ENCODE measurements at places on chromosomes 3 and 15.

DNA sequence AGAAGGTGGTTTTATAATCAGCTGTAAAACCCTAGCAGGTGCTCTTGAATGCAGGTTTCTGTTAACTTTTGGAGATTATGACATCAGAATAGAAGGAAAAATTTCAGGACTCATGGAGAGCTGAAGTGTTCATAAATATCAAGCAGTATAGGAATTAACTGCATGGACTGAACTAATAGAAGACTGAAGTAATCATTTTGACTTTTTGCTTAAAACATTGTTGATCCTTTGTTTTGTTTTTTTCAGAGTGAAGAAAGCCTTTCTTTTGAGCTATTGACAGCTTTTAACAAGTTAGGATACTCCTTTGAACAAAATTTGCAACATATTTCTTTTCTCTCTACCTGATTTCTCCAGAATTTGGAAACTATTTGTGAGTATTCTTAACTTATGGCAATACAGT is 70.6 kb upstream of the DAZL start:
- no peak for DNase-seq

- DNase-seq, result no peak
Observed at GRCh38 chr3:128270559-128271492, 117.5 kb downstream of the EEFSEC start.

DNA sequence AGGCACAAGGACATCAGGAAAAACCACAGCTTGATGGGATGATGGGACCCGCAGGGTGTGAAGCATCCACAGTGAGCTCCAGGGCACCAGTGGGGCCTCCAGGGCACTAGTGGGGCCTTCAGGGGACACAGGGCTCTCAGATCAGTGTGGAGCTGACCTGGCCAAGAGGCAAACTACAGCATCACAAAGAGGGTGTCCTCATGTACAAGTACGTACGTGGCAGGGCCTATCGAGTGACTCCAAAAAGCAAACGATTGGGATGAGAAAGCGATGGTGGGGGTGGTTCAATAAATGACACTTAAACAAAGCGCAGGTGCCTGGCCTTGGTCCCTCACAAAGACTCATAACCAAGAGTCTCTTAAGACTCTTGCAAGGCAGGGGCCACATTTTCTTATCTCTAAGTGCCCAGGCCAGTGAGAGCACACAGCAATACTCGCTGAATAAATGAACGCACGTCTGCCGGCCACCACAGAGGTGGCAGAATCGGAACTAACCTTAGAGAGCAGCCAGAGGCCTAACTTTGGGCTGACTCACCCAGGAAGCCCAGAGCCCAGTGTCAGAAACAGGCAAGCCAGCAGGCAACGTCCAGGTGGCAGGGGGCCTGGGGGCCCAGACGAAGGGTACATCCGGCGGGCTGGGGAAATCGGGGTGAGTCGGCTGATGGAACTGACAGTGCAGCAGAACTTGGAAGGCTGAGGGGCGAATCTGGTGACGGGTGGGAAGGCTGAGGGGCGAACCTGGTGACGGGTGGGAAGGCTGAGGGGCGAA is 8.7 kb downstream of the PCSK6 start:
- no peak for DNase-seq

DNA sequence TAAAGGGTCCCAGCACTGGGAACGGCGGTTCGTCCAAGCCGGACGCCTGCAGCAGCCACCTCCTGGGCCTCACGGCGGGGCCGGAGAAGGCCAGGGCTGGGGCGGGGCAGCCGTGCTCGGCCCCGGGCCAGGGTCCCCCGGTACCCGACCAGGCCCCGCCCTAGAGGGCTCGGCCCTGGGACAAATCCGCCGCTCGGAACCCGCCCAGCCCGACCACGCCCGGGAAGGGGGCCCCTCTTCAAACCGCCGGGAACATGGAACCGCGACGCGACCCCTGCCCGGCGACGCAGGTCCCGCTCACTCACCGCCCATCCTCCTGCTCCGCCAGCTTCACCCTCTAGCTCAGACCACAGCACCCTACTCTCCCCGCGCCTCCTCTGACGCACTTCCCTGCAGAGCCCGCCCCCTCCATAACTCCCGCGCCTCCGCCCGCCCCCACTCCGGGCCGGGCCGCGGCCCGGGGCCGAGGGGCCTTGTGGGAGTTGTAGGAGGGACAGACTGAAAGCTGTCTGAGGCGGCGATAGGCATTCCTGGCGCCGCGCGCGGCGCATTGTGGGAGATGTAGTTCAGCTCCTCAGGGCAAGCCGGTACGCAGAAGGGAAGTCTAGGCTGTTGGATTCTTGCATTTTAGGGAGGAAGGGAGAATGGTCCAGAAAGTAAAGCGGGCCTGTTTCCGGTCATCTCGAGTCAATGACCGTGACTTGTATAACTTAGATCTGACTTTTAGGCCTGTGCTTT is at the start of gene CLDND1:
CLDND1 (minus strand) TSS at position 359 of the 738 bp plus-strand sequence. CDS start 1,478 bp downstream, outside the sequence.
- peak; percentile 96 for DNase-seq

GRCh38 chr3:151838574-151839312 is 24.8 kb downstream of the AADAC start:
- no peak for DNase-seq

DNA sequence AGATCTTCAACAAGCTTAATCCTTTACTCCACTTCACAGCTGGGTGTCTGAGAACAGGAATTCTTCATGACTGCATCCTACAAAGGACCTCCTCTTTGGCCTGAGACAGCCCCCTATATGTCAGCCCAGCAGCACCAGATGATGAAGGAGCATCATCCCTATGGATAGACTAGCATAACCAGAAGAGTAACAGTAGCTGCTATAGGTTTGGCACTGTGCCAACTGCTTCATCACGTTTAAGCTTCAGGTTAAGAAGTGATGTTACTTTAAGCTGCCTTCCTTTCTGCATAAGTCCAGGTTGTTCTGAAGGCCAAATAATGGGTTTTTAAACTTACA is 50.6 kb downstream of the CMSS1 start:
- no peak for DNase-seq

- DNase-seq, result no peak
Observed at GRCh38 chr3:42769477-42770131, 3.4 kb downstream of the CCDC13 start.

DNA sequence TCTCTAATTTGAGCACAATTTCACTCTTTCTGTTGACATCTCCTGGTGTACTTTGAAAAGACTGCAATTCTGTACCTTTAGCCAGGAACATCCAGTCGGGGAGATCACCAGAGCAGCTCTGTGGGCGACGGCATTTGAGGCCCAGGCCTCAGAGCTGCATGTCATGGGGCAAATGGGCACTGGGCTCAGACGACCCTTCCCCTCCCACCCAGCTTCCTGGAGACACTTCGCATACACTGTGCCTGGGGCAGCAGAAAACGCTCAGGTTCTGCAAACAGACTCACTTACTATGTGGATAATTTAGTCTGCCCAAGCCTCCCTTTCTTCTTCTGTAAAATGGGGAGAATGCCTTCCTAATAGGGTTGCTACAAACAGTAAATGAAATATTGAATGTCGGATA is 96.9 kb downstream of the HMG20A start:
- no peak for DNase-seq

- no peak for DNase-seq
Observed at GRCh38 chr3:13849018-13849417, 30.9 kb downstream of the WNT7A start.

DNA sequence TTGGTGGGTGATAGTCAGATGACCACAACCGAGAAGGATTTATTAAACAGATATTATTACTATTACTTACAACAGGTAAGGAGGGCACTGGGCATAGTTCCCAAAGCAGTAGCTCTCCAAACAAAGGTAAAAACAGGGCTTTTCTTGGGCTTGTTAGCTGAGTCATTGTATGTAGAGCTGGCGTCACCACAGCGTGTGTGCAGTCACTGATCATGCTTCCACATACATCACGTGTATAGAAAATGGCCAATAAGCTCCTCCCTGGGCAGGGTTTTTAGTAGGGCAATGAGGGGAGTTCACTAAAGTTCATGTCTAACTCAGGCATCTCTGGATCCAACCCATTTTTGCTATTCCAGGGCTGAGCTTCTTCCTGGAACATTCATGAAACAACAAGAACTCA is 5.8 kb upstream of the SAMMSON start:
- DNase-seq, result no peak

GRCh38 chr3:156732261-156732660 is 57.9 kb downstream of the TIPARP start:
- DNase-seq, result no peak

- no peak for DNase-seq
Observed at GRCh38 chr3:69178838-69179739, 56.7 kb upstream of the LMOD3 start.

DNA sequence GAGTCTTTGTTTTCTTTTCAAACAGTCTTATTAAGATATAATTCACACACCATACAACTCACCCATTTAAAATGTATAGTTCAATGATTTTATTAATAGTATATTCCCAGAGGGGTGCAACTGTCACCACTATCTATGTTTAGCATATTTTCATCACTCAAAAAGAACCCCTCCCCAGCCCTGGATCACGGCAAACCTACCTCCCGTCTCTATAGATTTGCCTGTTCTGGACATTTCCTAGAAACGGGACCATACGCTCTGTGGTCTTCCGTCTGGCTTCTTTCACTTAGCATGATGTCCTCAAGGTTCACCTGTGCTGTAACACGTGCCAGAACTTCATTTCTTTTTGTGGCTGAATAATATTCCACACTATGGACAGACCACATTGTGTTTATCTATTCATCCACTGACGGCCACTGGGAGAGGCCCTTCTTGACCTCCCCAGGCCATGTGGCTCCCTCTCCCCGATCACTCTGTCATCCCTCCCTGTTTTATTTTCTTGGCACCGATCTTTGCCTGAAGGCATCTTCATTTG is 56.4 kb downstream of the IQSEC1 start:
- no peak for DNase-seq

DNA sequence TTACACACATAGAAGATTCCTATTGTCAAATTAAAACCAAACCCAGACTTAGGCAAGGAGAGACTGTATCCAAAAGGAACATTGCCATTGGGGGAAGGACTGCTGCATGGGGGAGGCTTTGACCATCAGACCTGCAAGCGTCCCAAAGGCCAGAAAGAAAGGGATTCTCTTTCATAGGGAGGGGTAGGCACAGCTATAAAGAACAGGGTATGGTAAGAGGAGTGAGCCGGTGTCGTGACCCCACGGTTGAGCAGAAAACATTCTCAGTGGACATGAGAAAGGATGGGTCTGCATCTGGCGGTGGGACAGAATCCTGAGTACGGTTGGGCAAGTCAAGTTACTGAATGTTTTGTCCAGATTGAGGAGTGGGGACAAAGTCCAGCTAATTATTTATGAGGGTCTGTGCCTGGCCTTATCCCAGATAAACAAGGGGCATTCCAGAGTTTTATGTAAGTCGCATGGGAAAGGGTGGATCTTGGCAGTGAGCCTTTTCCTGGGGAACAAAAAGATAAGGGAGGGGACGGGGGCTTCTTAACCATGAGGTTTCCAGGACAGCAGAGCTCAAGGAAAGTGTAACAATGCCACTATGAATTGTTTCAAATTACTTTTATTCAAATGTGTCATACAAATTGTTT is 357.8 kb downstream of the OCA2 start:
- DNase-seq, result no peak

- DNase-seq, result no peak
Observed at GRCh38 chr15:72047020-72047419, 70.9 kb downstream of the MYO9A start.

GRCh38 chr15:99703603-99704443 is 29.4 kb downstream of the LYSMD4 start:
- no peak for DNase-seq

DNA sequence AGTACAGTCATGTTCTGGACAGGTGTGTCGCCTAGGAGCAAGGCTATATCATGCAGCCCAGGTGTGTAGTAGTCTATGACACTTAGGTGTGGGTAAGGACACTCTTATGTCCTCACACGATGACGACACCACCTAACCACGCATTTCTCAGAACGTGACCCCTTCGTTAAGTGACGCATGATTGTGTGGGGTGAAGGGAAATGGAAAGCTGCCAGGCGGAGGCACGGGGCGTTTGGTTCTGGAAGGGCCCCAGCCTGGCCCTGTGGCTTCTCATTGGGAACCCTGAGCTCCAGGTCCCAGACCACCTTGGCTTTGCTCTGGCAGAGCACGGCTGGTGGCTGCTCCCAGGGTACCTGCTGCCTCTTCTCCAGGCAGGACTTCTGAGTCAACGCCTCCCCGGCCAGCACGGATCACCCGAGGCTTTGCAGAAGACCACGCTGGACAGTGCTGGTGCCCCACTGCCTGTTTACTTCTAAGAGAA is 39.3 kb downstream of the FBLN2 start:
- no peak for DNase-seq

DNA sequence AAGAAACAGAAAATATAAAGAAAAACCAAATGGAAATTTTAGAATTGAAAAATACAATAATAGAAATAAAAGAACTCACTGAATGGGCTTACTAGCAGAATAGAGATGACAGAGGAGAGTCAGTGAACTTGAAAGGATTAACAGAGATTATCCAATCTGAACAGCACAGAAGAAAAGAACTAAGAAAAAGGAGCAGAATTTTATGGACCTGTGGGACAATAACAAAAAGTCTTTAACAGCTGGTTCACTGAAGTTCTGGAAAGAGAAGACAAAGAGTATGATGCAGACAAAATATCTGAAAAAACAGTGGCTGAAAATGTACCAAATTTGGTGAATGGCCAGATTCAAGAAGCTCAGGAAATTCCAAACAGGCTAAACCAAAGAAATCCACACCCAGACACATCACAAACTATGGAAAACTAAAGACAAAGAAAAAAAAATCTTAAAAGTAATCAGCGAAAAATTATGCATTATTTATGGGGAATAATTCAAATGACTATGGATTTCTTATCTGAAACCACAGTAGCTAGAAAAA is 9.7 kb upstream of the GNB5 start:
- no peak for DNase-seq

DNA sequence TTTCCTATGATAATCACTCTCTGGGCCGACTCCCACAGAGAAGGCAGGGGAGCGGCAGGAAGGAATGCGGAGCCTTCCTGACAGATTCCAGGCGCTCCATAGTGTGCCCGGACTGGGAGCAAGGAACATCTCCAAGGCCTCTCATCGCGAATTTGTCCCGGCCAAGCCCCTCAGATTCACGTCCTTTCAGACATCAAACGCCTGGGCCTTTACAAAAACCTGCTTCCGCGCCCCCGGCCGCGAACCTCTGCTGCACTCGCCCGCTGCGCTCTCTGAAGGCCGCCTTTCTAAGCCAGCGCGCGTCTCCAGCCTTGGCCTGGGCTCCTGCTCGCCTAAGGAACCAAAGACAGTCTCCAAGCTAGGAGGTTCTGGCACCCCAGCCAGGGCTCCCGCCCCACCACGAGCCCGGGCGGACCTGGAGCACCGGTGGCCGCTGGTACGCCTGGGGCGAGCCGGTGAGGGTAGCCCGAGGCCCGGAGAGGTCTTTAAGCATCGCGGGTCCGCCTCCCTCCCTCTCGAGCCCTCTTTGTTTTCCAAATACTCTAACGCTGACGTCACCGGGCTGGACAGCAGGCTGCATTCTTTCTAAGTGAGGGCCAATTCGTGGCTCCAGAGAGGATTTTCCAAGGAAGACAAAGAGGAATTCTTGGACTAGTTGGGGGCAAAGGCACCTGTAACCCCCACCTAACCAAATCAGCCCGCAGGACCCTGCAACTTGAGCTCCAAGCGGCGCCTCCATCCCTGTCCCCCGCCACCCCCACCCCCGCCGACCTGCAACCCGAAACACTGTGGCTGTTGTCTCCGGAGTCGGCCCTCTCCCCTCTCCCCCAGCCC is 759 bp downstream of the AMOTL2 start:
- no peak for DNase-seq

- DNase-seq, result no peak
Observed at GRCh38 chr3:40437889-40438288, 19.2 kb upstream of the RPL14 start.
